ENCODE measurements at places on chromosomes 16 and 17.

DNA sequence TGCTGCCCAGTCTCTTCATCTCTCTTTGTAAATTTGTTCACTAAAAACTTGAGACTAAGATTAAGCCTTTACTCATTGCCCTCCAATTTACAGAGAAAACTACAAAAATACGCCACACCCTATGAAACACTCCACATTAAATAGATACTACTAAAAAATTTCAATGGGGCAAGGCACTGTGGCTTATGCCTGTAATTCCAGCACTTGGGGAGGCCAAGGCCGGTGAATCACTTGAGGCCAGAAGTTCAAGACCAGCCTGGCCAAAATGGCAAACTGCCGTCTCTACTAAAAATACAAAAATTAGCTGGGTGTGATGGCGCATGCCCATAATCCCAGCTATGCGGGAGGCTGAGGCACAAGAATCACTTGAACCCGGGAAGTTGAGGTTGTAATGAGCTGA is 3.8 kb downstream of the UBE2O start:
- DNase-seq: no peak

- no peak for DNase-seq
Observed at GRCh38 chr17:32852811-32853210, 24.1 kb downstream of the MYO1D start.

DNA sequence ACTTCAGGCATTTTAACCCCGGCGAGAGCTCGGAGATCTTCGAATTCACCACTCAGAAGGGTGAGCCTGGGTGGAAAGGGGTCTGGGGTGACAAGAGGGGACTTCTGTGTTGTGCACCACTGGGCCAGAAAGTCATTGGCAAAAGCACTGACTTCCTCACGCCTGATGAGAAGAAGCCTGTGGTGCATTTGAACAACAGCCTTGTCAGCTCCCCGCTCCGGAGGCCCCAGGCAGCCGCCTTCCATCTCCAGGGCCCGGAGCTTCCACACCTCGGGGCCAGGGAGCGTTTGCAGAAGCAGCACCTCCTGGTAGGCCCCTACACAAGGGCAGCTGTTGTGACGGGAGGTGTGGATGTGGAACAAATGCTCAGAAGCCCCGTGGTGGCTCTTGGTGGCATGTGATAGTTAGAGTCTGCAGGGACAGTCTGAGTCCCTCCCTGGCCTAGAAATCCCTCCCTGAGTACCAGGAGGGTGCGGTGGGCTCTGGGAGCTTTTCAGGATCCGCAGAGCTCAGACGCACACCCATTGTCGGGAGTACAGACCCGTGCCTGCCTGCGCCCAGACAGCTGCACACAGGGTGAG is 9.7 kb downstream of the CACNG1 start:
- DNase-seq: no peak

GRCh38 chr16:81708266-81709015 is 70.7 kb upstream of the PLCG2 start:
- DNase-seq: no peak

- no peak for DNase-seq
Observed at GRCh38 chr16:13554005-13554404, 365.9 kb upstream of the ERCC4 start.

GRCh38 chr16:50025537-50025931 is 509 bp downstream of the CNEP1R1 start:
- DNase-seq: no peak

DNA sequence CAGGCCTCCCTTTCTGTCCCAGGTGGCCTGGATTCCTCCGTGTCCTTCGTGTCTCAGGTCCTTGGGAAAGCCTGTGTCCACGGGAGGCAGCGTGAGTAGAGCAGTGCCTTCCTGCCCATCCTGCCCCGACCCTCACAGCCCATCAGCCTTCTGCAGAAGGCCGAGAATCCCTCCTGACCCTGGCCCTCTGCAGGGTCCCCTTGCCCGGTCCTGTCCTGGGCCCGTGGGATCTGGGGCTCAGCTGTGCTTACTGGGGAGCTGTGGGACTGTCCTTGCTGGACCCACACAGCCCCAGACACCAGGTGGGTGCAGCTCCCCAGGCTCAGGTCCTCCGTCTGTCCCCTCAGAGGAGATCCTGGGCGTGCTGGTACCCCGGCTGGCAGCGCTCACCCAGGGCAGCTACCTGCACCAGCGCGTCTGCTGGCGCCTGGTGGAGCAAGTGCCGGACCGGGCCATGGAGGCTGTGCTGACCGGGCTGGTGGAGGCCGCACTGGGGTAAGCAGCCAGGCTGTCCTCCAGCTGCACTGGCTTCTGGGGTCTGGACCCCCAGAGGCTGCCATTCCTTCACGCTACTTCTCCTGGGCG is 3.9 kb downstream of the TELO2 start:
- no peak for DNase-seq

DNA sequence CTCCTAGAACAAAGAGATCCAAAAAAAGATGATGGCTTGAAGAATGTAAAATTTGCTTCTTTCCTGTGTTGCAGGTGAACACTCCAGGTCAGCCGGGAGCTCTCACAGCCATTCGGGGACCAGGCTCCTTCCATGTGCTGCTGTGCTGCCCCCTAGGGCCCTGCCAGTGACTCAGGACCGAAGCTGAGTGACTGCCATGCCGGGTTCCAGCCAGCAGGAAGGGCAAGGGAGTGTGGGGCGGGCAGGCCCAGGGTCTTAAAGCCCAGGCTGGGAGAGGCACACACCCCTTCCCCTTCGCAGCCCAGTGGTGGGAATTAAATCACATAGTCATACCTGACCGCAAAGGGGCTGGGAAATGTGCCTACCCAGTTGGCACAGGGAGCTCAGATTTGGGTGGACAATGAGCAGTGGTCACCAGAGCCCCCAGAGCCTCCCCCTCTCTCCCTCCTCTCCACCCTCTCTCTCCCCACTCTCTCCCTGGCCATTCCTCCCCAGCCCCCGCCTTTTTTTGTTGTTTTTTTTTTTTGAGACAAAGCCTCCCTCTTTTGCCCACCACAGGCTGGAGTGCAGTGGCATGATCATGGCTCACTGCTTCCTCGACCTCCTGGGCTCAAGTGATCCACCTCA is 11.5 kb downstream of the EPOP start:
- peak; percentile 78 for DNase-seq

DNA sequence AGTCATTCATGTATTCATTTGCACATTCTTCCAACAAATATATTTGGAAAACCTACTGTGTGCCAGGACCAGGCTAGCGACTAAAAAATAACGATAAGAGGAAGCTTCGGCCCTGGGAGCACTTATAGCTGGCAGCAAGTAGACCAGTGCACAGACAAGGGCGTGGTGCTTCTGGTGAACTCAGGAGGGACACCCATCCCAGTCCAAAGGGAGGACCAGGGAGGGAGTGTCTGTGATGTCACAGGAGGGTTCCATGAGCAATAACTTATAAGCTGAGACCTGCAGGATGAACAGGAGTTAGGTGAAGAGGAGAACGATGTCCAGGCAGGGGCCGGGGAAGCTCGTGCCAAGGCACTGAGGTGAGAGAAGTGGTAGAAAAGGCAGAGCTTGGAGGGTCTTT is 17.4 kb upstream of the PHOSPHO1 start:
- no peak for DNase-seq

DNA sequence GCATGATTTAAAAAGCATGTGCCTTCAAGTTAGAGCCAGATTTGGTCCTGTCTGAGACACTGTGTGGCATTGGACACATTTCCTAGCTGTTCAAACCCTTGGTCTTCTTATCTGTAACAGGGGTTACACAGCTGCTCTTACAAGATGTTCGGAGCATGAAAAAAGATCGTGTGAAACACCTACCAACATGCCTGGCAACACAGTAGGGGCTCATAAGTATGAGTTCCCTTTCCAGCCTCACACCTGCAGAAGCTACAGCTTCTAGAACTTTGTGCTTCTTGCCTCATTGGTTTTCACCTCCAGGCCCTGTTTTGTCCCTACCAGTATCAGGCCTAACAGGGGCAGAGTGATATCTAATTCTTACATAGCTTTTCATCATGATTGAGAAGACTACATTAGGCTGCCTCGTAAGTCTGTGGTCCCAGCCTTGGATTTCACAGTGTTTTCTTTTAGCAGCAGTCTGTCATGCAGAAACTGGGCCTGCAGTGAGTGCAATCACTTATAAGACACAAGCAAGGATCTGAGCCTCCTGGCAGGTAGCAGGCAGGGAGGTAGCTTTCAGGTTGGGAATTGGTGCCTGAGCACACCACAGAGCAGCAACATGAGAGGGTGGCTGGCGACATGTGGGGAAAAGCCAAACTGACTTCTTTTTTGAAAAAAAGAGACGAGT is 78.8 kb downstream of the CCDC182 start:
- no peak for DNase-seq

DNA sequence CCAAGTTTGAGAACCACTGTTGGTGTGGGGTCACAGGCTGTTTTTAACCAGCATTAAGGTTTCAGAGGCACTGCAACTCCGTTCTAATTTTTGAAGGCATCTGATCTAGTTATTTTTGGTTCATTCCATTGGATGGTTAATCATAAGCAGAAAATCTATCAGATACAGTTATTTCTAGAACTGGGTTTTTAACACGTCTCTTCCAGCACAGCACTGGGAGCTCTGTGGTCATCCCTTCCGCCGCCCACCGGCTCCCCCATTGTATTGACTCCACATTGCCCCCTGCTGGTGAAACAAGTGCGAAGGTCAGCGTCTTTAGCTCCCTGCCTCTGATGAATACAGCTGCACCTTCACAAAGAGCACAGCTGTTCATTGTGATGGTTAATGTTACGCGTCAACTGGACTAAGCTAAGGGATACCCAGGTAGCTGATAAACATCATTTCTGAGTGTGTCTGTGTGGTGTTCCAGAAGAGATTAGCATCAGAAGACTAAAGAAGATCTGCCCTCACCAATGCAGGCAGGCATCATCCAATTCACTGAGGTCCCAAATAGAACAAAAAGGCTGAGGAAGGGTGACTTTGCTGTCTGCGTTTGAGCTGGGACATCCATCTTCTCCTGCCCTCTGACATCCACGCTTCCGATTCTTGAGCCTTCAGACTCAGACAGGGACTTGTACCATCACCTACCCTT is 8.5 kb downstream of the CCL18 start:
- peak; percentile 14 for DNase-seq

- no peak for DNase-seq
Observed at GRCh38 chr16:83744441-83744981, 63.3 kb upstream of the HSBP1 start.
